Nucleus accumbens (tissue), 56 donors: ENCODE measurements at places on chromosomes 2 and 18.

DNA sequence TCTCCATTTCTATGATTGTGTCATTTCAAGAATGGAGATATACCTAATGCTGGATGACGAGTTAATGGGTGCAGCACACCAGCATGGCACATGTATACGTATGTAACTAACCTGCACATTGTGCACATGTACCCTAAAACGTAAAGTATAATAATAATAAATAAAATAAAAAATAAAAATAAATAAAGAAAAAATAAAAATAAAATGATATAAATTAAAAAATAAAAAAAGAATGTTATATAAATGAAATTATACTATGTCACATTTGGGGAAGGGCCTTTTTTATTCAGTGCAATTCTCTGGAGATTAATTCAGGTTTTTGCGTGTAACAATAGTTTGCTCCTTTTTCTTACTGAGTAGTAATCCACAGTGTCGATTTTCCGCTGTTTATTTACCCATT lies 763.5 kb upstream of the POU3F3 start:
- DNase-seq, result no peak

DNA sequence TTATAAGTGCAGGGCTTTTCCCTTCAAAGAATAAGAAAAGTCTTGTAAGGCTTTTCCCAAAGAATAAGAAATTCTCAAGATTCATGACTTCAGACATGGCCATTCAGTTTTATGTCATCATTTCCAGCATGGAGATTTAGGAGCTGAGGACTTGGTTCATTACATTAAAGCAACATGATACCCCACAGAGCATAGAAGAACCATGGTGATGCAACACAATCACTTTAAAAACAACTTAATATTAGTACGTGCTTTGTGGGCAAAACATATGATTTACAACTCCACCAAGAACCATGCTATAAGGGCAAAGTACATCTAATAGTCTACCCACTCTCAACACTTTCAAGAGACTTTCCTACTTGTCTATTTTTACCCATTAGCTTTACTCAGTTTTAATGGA lies 214.4 kb downstream of the SRBD1 start:
- DNase-seq, result no peak

- no peak for DNase-seq
These were observed 50.0 kb upstream of the CTDP1 start for GRCh38 chr18:79629606-79630005.

DNA sequence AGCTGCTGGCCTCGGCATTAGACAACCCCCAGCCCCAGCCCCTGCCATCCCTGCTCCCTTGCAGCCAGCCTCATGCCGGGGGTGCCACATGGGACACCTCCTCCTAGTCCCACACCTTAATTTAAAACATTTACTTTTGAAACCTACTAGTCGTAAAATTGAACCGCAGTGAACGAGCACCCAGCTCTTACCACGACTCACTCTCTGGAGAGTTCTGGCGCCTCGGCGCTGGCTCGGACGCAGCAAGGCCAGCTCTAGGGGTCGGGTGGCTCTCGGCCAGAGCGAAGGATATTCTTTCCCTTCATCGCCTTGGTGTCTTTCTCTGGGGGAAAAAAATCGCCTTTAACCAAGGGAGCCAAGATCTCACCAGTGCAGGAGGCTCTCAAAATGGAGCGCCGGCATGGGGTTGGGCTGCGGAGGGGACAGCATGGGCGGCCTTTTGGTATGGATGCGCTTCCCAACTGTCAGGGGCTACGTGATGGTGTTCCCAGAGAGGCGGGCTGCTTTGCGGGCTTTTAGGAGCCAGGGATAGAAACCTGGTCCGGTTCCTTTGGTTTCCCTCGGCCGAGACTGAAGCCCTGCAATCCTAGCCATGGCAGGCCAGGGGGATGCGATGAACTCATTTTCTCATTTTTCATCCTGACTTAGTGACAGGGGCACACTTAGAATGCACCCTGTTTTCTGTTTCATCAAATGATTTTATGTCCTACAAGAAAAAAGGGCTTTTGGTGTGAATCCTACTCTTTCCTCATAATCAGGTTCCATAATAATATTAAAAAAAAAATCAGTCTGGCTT lies 2.0 kb downstream of the HPCAL1 start:
- DNase-seq, result no peak

DNA sequence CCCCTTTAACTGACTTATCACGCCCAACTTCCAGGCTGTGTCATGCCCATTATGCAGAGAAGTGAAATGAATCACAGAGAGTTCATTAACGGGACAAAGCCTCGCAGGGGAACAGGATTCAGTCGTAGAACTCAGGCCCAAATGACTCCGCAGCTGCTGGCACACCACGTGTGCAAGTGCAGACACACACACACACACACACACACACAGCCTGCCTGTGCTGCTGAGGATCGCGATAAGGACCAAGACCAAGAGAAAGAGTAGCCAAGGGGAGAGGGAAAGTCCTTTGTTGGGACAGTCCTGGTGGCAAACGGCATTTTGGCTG lies 90.0 kb upstream of the TAF1B start:
- DNase-seq, result no peak

DNA sequence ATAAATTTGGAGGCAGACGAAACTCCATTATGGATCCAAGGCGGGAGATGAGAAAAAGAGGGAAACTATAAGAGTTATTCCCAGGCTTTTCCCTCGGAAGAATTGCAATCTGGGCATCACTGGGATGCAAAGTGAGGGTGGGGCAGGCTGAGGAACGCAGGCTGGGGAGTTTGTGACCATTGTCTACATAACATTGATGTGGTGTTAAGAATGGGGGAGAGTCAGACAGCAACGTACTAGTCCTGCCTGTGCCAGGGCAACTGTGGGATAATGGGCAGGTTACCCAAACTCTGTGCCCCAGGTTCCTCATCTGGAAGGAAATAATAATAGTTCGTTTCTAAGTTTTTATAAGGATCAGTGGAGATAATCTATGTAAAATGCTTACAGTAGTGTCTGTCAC lies 84.4 kb upstream of the SIX2 start:
- no peak for DNase-seq

DNA sequence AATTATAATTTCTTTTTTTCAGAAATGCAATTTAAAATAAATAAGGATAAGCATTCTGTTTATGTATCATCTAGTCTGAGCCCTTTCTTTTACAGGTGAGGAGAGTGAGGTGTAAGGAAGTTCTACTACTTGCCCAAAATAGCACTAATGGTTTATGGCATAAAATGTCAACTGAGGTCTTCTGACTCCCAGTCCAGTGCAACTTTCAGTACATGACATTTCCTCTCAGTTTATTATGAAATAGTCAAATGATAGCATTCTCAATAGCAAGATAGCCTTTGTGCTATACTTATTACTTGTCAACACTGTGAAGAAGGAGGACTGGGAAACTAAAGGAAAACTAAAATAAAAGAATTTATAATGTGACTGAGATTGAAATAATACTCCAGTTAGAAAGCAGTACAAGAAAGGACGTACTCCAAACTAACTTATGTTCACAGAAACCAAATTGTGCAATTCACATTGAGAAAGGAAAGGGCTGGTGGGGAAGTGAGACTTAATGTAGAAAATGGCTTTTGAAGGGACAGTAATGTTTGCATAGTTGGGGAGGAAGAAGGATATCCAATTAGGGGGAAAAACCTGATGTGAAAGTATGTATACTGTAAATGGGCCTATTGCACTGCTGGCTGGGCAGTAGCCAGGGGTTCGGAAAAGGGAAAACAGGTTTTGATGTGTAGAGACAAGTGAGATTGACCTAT lies 166.7 kb upstream of the ZEB2 start:
- DNase-seq, result no peak

DNA sequence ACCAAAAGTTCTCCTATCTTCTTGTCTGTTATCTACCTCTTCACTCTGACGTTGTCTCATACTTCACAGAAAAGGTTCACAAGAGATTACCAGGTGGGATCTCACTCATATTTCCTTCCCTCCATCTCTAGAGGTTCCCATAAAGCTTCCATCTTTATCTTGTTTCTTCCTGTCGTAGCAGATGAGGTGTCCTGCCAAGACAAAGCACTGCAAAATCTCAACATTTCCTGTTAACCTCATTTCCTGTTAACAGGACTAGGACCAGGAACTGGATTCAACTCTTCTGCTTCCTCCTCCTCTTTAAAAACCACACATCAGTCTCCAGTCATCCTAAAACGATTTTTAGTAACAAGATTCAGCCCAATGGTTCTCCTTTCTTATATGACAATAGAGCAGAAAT lies 512.8 kb upstream of the NRP2 start:
- no peak for DNase-seq

DNA sequence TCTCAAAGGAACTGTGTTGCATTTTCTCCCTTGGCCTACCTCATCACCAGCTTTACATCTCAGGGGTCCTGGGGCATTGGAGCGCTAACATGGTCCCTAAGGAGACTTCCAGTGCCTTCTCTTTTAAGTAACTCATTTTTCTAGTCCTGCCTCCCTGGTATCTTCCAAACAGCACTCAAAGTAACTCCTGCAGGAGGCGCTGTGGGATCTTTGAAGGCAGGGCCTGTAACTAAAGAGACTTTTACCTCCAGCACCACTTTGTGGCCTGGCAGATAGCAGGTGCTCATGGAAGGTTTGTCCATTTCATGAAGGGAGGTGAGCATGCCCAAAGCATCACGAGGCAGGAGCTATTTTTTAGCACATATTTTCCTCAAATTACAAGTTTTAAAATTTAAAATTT lies 411.0 kb upstream of the GYPC start:
- DNase-seq, result no peak
